ENCODE measurements at places on chromosomes 1 and 21.

- no peak for DNase-seq
Measured at GRCh38 chr1:15442119-15442518, 3.9 kb downstream of the CTRC start.

- no peak for DNase-seq
Measured at GRCh38 chr1:54849219-54850068, 37.6 kb downstream of the DHCR24 start.

DNA sequence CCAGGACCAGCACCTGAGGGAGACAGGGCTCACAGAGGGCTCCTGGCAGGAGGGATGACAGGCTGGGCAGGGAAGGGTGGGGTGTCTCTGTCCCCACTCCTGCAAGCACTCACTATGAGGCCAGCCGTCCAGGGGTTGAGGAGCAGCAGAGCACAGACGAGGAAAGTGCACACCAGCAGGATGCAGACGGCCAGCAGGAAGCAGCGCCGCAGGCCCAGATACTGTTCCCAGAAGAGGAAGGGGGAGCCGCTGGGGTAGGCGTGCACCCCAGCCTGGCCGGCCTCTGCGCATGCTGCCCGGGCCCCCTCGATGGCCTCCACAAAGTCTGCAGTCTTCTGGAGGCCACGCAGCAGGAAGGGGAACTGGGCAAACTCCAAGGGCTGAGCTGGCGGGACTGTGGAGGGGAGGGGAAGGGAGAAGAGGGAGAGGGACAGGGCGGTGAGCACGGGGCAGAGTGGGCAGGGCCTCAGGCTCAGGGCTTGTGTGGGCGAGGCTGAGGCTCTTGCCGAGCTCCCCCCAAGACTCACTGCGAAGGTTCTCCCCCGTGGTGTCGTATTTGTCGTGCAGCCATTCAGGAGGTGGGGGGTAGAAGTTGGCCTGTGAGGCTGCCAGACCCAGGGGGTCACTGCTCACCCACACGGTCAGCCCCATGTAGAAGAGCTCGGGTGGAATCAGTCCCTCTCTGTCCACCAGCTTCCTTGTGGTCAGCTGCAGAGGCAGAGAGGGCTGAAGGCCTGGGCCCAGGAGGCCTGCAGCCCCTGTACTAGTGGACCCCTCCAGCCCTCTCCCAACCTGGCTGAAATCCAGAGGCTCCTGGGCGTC lies 16.5 kb downstream of the PTCH2 start:
- DNase-seq = no peak

DNA sequence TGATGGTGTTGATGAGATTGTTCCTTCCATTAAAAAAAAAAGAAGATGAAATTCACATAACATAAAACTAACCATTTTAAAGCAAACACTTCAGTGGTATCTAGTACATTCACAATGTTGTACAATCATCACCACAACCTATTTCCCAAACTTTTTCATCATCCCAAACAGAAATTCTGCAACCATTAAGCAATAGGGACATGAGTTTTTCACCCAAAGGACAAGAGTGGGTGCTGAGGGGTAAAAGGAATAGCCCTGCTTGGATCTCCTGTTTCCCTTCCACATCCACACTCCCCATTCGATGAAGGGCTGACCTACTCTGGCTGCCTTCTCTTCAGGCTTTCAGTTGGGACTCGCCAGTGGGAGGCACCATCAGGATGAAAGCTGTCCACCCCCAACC lies 59.3 kb downstream of the SLC9A1 start:
- no peak for DNase-seq

GRCh38 chr21:36419996-36420395 lies 34.8 kb downstream of the CHAF1B start:
- DNase-seq = no peak

DNA sequence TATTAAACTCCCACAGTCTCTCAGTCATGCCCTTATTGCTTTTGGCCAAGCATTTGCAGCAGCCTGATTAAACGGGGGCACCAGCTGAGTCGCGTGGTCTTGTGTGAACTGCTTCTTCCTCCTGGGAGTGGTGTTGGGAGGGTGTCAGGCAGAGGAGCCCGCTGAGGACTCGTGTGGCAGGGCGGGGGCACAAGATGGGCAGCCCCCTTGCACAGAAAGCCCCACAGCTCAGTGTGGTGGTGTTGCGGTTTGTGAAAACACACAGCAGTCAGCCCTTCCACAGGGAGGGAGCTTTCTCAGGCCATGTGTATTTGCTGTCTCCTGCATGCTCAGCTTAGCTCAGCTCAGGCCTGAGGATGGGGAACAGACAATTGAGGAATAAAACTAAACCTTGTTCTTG lies 22.4 kb downstream of the PEX14 start:
- no peak for DNase-seq

GRCh38 chr1:96969656-96970163 lies 248.1 kb downstream of the PTBP2 start:
- DNase-seq = no peak

- no peak for DNase-seq
Measured at GRCh38 chr1:11594222-11594621, 60.0 kb downstream of the FBXO2 start.

DNA sequence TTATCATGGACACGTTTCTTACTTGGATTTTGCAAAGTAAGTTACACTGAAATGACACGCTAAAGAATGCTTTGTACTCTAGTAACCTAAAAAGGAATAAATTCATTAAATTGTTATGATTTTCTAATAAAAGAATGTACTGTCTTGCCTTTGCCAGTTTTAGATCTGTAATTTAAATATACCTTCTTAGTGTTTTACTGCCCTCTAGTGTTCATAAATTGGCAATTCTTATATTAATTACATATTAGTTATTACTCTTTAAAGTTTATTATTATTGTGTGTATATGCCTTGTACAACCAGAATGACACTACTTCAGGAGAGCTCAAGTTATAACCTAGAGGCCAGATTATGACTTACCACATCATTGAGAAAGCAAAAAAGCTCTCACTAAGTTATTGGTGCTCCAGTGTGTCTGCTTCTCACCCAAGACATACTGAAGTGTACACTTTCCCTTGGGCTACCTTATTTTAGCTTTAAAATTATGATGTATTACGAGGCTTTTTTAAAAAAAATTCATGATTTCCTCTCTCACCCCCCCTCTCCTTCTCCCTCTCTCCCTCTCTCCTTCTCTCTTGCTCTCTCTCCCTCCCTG lies 169.9 kb downstream of the HS2ST1 start:
- DNase-seq = no peak

GRCh38 chr1:114111731-114112641 lies 41.7 kb downstream of the SYT6 start:
- DNase-seq = no peak

GRCh38 chr1:116311193-116311592 lies 61.9 kb upstream of the ATP1A1 start:
- no peak for DNase-seq

- no peak for DNase-seq
Measured at GRCh38 chr1:229951856-229952534, 115.0 kb upstream of the GALNT2 start.

DNA sequence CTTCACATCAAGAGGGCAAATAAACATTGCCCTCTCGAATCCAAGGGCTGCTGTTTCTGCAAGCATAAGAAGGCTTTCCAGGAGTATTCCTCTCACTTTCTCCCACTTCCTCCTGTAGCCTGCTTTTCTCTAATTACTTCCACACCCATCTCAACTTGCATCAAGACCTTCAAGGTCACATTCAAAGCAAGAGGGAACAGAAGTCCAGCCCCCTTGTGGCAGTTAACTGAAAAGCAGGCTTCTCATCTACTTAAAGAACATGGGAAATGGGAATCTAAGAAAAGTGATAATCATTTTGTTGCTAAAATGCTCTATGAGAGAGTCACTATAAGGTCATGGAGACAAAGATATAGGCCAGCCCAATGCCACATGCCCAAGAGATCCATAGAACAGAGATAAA lies 874.4 kb downstream of the KCNT2 start:
- no peak for DNase-seq

GRCh38 chr1:169676001-169676400 lies 35.4 kb downstream of the SELL start:
- DNase-seq = no peak

DNA sequence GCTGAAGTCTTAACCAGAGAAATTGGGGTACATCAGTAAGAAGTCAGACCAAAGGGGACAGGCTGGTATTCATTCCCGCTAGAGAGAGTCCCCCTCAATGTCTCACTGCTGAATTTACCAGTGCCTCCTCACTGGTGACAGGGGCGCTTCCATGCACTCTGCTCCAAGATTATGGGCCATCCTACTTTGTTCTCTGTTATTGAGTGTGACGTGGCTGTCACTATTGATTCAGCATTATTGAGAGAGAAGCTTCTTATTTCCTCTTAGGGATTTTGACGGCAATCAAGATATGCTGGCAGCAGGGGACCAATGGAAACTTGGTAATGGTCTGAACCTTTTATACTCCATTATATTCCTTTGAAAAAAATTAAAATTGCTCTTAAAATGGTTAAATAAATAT lies 118.6 kb downstream of the SYF2 start:
- DNase-seq = no peak

DNA sequence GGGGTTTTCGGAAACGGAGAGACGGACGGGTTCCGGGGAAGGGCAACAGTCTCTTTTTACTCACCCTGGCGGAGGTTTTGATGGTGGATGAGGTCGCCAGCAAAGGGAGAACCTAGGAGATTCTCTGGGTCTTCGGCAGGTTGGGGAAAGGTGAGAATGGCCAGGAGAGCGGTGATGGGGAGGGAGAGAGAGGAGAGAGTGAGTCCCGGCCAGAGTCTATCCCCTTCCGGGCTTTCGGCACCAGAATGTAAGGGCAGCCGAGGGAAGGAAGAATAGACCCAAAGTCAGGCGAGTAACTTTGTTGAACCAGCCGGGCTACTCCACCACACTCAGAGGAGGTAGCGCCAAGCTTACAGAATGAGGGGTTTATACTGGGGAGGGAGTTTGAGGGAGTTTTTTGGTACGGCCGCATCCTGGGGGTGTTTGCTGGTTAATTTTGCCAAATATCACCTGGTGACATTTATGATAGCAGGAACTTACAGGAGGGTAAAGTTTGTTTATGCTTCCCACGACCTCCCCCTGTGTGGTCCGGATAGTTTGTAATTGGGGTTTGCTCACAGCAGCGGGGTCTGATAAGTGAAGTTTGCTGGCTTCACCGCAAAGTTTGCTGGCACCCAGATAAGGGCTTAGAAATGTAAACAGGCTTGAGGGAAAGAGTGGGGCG lies 141.1 kb upstream of the ETV3 start:
- DNase-seq = no peak

DNA sequence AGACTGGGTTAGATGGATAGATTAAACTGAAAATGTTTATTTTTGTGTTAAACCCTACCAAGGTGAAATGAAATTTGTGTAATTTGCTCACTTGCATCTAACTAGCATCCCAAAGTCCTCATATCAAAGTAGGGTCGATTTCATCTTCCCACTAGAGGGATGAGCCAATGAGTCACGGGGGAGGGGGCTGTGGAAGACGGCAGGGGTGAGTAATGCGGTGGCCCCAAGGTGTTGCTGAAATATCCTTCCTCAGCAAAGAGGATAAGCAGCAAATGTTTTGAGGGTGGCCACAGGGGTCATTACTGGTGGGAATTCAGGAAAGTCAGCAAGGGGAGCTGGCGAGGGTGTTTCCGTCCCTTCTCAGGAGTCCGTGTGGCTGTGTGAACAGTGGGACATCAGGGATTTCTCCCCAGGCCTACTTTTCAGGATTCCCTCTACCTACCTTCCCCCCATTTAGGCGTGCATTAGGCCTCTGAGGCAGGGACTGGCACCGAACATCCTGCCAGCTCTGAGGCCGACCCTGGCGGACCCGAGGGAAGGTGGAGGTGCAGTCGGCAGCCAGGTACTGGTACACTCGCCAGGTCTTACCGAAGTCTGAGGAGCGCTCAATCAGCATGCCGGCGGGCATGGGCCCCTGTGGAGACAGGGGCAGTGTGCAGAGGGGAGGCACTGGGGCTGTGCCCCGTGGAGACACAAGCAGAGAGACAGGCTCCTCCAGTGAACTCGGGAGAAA lies 18.1 kb downstream of the LAMB3 start:
- no peak for DNase-seq

- no peak for DNase-seq
Measured at GRCh38 chr21:23534850-23535249, 2072.4 kb downstream of the MRPL39 start.
